ENCODE measurements at places on chromosomes 2 and 18.
A peak's percentile ranks its signal among the peaks of the same experiment; 100 is the strongest.

DNA sequence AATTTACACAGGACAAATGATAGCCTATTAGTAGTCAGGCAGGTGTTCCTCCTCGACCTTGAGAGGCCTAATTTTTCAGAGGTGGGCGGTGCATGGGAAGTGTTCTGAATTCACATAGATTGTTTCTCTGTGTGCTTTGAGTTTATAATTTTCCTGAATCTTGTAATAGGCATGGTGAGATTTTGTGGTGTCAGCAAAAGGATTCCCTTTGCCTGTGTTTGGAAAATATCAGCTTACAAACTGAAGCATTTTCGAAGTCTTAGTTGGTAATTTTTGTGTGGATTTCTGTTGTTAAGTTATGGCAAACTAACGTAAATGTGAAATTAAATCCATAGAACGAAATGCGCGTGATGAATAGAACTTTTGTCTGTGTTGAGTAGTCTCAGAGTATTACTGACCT, 194.0 kb upstream of the RBMS1 start:
- peak; percentile 3 for DNase-seq

GRCh38 chr2:218093879-218094278, 24.8 kb downstream of the RUFY4 start:
- no peak for DNase-seq

DNA sequence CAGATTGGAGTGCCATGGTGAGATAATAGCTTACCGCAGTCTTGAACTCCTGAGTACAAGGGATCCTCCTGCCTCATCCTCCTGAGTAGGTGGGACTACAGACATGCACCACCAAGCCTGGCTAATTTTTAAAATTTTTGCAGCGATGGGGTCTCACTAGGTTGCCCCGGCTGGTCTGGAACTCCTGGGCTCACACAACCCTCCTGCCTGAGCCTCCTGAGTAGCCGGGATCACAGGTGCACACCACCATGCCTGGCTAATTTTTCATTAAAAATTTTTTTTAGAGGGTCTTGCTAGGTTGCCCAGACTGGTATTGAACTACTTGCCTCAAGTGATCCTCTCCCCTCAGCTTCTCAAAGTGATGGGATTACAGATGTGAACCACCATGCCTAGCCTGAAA, 27.8 kb downstream of the RAB31 start:
- DNase-seq = no peak

- no peak for DNase-seq
Observed at GRCh38 chr18:69638056-69638455, 237.4 kb downstream of the DOK6 start.

- DNase-seq = no peak
Observed at GRCh38 chr18:76604108-76604934, 109.3 kb upstream of the ZNF516 start.

GRCh38 chr2:232320443-232320803, 58.1 kb upstream of the ALPP start:
- DNase-seq = no peak

DNA sequence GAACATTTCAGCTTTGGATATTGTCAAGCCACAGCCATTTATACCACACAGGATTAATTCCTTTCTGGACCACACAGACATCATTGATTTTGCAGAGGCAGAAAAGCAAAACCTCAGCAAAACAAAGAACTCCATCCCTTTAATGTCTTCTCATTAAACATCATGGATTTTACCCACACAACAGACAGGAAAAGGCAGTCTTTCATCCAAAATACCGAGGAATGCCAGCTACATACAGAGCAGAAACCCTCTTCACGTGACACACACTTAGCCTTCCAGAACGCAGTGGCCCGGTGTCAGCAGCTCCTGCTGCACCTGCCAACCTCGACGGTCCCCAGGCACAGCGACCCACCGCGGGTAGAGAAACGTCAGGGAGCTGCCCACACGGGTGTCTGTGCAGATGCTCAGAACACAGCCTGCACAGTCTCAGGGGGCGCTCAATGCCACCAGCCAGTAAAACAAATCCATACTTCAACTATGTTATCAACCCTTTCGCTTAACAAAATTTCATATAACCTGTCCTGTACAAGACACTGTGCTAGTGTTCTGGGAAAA, 304.5 kb downstream of the EIPR1 start:
- DNase-seq = no peak

GRCh38 chr2:165827921-165828276, 33.9 kb upstream of the GALNT3 start:
- DNase-seq = no peak

GRCh38 chr2:152132306-152132705, 33.5 kb upstream of the CACNB4 start:
- no peak for DNase-seq

- DNase-seq = no peak
Observed at GRCh38 chr2:241454837-241455485, 53.4 kb downstream of the STK25 start.

GRCh38 chr2:54958717-54959371, 91.4 kb downstream of the RTN4 start:
- DNase-seq = no peak

GRCh38 chr2:216934151-216934550, 74.3 kb upstream of the TNP1 start:
- DNase-seq = no peak

DNA sequence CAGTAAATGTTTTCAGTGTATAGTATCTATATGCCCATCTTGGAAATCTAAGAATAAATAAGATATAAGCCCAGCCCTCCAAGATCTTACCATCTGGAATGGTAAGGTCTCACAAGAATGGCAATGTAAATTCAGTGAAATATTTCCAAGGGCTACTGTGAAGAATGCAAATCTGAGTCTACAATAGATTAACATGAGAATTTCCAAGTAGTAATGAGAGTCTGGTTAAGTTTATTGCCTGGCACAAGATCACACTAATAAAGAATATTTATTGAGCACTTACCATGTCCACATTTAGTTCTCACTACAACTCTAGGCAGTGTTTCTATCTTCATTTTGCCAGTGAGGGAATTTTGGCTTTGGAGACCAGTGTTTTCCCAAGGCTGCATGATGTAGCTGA, 623.9 kb downstream of the NRXN1 start:
- DNase-seq = no peak

- DNase-seq = no peak
Observed at GRCh38 chr18:48161911-48162698, 231.6 kb upstream of the SMAD2 start.

DNA sequence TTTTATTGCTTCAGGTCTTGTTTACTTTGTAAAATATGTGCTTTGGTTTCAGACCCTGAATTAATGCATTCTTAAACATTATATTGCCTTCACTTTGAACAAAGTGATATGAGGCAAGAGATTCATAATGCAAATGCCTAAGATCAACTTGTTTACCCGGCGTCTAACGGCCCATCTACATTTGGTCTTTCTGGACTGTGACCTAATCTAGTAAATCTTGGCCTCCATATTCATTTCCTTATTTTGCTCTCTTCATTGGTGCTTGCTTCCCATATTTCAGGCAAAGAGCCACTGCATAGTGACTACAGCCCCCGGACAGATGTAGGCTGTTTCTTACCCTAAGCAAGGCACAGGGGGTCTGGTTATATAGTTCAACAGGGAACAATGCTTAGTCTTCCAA, 53.0 kb upstream of the SLC39A10 start:
- DNase-seq = no peak

DNA sequence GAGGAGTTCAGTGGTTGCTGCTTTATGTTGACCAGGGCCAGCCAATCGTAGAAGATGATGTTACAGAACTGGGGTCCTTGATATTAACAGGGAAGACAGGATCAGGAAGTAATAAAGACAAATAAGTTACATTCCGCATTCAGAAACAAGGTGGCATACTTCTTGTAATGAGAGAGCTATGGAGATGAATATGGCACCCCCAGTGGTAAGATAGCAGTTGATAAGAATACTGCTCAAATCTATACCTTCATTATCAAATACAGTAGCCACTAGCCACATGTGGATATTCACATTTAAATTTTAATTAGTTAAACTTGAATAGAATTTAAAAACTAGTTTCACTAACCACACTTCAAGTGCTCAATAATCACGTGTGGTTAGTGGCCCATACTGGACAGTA, 290.4 kb upstream of the RBMS1 start:
- no peak for DNase-seq

DNA sequence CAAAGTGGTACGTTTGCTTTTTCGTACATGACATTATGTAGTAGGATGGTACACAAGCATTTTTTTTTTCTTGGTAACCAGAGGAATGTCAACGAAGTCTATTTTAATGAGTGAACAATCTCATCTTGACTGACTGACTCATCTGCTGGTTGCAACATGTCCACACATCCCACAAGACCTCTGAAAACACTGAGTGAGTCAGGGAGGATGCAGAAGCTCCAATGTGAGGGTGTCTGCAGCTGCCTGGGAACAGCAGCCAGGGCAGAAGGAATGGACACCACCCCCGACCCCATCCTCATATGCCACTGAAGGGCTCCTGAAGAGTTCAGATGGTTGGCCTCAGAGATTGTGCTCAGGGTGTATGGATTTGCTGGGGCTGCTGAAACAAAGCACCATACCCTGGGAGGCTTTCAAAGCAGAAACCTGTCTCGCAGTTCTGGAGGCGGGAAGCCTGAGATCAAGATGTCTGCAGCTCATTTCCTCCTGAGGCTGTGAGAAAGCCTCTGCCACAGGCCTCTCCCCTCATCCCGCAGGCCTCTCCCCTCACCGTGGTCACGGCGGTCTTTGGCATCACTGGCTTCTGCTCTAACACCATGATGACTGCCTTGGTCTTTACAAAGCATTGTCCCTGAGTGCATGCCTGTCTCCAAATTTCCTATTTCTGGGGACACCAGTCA, 124.6 kb downstream of the LRATD1 start:
- DNase-seq = no peak

DNA sequence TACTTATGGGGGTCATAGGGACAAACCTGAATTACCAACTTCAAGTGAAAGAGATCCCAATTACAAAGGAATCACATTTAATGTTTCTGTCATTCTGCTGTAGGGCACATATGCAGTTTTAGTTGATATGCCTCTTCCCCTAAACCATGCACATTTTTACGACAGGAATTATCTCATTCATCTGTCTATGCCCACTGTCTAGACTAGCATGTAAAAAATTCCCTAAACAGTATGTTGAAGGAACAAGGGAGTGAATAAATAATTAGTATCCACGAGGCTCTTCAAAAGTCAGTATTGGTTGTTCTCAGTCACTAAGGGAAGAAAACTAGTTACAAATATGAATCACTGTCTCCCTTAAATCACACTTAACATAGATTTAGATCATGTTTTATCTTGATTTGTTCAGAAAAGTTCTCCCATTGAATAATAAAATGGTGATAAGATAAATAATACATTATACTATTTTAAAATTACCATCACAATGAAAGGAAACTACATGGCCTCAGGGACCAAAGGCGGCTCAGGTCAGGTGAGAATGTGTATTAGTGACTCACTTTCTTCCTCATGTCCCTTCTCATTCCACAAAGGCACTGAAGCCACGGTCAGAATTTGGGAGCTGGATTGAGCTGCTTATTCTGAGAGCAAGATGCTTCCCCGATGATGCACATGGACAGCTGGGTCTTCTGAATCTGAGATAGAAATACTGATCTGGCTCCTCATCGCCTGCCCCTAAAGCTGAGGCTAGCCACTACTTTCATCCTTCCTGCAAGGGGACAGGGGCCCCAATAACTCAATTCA, 29.1 kb downstream of the DYM start:
- no peak for DNase-seq

- DNase-seq = no peak
Observed at GRCh38 chr2:166439078-166439477, 55.0 kb downstream of the SCN7A start.

DNA sequence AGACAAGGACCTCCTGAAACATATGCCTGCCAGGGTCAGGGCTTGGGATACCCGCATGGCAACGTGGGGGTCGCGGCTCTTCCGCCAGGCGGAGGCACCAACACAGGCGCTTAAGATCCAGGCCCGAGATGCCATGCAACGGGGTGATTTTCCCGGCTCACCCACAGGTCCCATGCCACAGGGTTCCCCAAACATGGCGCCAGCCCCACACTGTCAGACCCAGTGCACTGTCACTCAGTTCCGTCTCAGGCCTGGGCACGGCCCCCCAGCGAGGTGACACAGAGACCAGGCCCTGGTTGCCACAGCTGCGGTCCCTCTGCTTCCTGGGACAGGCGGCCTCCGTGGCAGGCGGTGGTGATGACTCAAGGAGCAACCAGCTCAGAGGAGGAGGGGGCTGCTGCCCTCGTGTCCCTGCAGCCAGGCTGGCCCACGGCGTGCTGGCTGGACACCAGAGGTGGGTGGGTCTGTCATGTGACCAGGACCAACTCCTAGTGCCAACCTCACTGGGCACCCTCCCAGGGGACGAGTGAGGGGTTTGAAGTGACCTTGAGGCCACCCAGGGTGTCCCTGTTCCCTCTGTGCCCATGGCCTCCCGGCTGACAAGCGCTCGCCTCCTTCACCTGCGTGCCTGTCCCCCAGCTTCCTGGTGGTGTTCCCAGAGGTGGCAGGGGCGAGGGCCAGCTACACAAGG, 4.9 kb downstream of the PDCD1 start:
- no peak for DNase-seq

DNA sequence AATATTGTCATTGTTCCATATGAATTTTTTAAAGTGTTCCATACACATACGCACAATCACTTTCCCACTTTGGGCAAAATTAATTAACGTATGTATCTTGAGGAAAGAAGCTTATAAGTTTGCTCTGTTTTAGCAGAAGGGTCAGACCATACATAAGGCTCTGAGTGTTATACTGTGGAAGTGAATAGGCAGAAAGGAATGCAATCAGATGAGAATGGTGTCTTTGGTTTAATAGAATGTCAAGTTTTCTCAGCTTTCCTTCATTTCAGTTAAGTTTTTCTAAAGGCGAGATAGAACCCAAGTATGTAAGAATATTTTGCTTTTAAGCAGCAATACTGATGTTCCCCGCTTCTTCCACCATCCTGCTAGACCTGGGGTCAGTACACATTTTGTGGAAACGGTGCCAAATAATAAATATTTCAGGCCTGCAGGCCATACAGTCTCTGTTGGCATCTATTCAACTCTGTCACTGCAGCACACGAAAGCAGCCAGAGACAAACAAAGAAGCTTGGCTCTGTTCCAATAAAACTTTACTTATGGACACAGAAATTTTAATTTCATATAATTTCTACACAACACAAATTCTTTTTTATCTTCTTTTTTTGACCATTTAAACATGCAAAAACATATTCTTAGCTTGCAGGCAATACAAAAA, 100.6 kb downstream of the UPP2 start:
- DNase-seq = no peak

DNA sequence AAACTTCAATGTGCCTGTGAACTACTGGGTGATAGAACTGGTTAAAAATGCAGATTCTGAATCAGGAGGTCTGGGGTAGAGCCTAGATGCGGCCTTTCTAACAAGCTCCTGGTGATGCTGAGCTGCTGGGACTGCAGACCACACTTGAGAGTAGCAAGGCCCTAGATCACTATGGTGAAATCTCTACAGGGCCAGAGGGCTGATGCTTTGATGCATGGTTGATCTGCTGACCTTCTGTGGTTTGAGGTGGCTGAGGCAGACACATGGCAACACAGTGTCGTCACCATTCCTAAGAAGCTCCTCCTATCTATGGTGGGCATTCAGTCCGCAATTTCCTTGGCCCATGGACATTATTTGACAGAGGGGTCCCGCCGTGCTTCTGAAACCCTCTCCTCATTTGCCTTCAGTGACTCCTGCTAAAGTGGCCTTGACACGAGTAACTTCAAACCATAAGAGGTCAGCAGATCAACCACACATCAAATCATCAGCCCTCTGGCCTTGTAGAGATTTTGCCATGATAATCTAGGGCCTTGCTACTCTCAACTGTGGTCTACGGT, 19.8 kb downstream of the CCDC68 start:
- DNase-seq = no peak

- no peak for DNase-seq
Observed at GRCh38 chr2:67726416-67726815, 329.3 kb downstream of the ETAA1 start.

All from NCI-H187 treated with DMSO at 0.1 percent for 48 hours (cell line).